ENCODE measurements at places on chromosomes 5 and 9.

GRCh38 chr9:37503736-37504135, 18.0 kb downstream of the POLR1E start:
- no peak for DNase-seq

DNA sequence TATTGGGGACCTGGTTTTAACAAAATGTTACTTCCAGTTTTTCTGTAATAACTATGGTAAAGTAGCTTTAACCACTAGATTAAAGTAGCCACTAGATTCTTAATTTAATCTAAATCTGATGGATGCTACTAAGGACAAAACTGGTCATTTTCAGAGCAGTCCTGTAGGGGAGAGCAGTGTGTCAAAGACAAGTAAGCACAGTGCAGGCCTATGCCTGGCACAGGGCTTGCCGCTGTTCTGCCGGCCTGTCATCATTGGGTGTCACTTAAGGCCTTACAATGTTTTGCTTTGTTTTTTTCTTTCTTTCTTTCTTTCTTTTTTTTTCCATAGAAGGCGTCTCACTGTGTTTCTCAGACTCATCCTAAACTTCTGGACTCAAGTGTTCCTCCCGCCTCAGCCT, 53.0 kb upstream of the NXNL2 start:
- no peak for DNase-seq

DNA sequence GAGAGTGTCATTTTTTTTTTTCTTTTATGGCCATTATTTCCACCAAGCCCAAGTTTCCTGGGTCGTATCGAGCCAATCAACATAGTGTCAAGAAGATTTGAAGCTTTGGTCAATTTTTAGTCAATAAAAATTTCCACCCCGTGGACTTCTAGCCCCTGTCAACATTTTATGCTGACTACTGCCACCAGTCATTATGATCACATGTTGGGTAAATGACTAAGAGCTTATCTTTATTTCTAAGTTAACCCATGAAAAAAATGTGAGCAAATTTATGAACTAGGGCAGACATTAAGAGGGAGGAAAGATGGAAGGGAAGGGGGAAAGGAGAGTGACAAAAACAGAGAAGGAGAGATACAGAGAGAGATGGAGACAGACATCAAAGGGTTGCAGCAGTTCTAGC, 143.5 kb upstream of the ALDH1B1 start:
- no peak for DNase-seq

GRCh38 chr5:168667301-168667840, 88.2 kb upstream of the PANK3 start:
- no peak for DNase-seq

DNA sequence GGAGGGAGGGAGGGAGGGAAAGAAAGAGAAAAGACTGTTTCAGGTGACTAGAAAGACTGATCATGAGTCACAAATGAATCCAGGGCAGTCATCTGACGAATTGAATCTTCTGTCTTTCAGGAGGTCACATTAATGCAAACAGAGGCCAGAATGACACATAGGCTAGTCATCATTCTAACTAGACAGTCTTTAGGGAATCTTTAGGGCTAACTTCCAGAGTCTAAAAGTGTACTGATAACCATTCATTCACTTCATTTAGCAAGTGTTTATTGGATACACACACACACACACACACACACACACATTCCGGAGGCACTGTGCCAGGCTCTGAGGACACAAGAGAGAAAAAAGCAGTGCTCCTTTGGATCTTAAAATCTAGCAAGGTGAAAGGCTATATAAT, 156.7 kb downstream of the EBF1 start:
- no peak for DNase-seq

DNA sequence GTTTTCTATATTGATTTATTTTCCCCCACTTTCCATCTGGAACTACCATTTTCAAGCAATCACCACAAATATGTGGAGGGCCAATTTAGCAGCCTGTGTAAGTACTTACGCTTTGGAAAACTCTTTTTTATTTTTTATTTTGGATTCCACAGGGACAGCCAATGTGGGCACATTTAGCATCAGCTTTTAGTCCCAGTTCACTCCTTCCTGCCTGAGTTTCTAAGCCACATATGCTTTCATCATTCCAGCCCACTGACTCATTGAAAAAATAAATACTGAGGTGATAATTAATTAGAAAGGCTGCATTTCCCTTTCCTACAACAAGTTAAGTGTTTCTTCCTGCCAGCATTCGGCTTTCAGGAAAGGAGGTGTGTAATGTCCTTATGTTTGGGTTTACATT, 76.8 kb downstream of the TMEM167A start:
- DNase-seq, result no peak

- DNase-seq, result peak; percentile 4
Observed at GRCh38 chr9:132341177-132341840, 13.5 kb downstream of the SETX start.

DNA sequence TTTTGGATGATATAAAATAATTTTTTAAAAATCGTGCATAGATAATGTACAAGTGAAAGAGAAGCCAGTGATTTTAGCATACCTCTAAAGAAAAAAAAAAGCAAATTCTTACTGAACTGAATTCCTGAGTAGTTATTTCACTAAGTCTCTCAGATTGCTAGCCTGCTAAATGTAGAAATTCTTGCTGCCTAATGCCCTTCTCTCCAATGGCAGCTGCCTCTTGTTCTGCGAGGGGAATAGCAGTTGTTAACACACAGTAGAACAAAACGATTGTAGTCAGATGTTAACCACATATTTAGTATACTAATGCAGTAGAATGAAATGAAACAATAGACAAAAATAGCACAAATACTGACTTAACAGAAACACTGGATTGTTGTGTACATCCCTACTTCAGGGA, 26.8 kb downstream of the SMAD5 start:
- DNase-seq, result no peak

DNA sequence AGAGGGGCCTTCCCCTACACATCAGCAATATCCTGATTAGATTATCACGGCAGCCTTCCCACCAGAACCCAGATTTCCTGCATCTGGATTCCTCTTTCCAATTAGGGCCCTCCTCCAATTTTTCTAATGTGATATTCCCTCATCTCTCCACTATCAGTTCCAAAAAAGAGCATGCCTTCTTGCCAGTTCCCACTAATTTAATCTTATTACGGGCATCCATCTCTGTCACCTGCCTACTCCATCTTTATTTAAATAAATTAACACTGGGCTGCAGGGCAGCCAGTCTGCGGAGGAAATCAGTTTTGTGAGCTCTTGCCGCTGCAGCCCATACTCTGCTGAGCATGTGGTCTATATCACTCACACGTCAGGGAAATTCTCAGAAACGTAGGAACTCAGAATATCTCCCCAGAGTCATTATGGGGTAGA, 16.6 kb upstream of the FBP2 start:
- DNase-seq, result no peak

GRCh38 chr5:179161901-179162300, 101.7 kb downstream of the ZNF354C start:
- DNase-seq, result no peak

DNA sequence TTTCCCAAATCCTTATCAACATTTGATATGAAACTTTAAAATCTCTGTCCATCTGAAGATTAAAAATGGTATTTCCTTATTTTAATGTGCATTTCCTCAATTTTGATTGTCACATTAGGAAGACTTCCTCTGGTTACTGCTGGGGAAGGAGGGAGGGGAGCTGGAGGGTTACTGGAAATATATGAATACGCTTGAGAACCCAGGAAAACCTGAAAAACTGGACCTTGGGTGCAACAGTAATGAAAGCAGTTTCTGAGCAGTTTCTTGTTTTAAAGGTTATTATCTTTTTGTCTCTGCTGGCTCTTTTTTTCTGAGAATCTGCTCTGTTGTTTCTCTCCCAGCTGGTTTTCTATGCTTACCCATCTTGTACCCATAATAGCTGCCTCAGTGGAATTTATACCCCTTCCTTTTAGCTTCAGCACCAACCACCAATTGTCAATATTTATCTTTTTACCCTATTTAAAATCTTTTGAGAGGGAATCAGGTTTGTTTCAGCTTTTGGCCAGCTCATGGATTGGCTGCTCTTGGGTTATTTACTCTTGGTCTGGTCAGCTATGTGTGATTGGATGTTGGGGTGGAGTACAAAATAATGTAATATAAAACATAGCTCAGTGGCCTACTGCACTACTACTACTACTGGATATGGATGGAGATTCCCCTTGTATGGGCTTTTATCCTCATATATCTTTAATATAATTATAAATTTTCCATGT, 67.4 kb downstream of the UNC13B start:
- no peak for DNase-seq

DNA sequence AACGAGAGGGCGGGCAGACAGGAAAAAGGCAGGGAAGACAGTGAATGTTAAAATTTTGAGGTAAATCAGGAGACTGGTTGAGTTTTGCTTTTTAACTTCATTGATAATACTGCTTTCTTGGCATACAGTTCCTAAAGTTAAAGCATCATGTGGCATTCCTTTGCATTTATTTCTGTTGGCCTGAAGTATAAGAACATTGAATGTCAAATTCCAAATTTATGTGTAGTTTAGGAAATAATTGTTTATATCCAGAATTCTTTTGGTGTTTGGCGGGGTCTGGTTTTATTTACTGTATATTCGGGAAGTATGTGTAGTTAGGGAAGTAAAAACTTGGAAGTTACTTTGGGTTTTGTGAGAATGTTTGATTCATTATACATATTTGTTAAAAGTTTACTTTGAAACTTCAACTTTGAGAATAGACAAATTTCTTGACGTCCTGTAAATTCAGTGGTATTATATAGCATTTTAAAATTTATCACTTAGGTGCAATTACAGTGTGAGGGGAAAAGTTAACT, 83.2 kb downstream of the PTPDC1 start:
- no peak for DNase-seq

- DNase-seq, result no peak
Observed at GRCh38 chr5:78003919-78004318, 227.8 kb upstream of the TBCA start.

DNA sequence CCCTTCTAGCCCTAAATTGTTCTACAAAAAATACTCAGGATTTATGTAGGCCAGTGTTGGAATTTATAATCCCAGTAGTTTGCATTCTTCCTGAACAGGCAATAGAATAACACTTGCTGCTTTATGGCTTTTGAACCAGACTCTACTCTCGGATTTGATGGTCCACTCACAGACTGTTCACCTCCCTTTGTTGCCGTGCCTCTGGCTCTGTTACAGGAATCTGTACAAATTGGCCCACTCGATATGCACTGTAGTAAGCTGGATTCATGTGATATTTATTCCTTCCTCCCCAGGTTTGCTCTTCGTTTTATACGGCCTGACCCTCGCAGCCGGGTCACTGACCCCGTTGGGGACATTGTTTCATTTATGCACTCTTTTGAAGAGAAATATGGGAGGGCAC, 43.7 kb downstream of the FAF2 start:
- DNase-seq, result no peak

- DNase-seq, result no peak
Observed at GRCh38 chr9:93061791-93062763, 3.6 kb downstream of the SUSD3 start.

- peak; percentile 56 for DNase-seq
Observed at GRCh38 chr5:92800365-92800764, 780.7 kb downstream of the NR2F1-AS1 start.

DNA sequence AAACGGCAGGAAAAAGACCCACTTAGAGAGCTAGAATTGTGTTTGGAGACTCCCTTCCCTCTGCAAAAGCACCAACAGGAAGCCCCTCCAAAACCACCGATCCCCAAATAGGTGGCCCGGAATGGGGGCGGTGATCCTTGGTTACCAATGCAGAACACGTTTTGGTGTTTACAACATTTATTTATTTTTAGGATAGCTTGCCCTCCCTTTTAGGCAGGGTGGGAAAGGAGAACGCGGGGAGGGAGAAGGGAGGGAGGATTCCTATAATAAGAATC, 579 bp upstream of the NTRK2 start:
- no peak for DNase-seq

- no peak for DNase-seq
Observed at GRCh38 chr9:7178729-7179128, 421.0 kb downstream of the KDM4C start.

GRCh38 chr9:105835721-105836120, 141.4 kb downstream of the TMEM38B start:
- DNase-seq, result peak; percentile 64

GRCh38 chr5:81895307-81895706, 76.5 kb upstream of the ATG10 start:
- no peak for DNase-seq

DNA sequence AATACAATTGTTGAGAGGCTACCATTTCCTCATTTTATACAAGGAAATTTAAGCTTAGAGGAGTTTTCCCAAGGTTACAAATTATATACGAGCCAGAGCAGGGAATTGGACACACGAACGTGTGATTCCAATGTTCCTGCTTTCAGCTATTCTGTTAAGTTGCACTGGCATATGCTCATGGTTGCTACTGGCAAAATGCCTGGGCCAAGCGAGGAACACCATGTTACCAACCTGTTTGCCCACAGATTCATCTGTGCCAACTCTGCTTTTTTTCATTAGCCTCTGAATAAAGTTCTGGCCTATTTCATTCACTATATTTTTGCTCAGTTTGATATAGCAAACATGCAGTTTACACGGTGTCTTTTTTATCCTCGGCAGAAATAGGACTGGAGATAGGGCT, 5.1 kb upstream of the C5orf46 start:
- DNase-seq, result no peak
